ENCODE measurements at places on chromosomes 13 and 19.

DNA sequence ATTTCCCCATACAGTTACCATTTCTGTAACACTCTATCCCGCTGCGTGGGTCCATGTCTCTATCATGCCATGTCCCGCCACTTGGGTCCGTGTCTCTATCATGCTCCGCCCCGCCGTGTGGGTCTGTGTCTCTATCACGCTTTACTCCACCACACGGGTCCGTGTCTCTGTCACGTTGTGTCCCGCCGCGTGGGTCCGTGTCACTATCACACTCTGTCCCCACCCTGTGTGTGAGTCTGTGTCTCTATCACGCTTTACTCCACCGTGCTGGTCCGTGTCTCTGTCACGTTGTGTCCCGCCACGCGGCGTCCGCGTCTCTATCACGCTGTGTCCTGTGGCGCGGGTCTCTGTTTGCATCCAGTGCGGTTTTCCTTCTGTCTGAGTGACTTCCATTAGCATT lies 11.6 kb downstream of the ADPRHL1 start:
- no peak for DNase-seq

DNA sequence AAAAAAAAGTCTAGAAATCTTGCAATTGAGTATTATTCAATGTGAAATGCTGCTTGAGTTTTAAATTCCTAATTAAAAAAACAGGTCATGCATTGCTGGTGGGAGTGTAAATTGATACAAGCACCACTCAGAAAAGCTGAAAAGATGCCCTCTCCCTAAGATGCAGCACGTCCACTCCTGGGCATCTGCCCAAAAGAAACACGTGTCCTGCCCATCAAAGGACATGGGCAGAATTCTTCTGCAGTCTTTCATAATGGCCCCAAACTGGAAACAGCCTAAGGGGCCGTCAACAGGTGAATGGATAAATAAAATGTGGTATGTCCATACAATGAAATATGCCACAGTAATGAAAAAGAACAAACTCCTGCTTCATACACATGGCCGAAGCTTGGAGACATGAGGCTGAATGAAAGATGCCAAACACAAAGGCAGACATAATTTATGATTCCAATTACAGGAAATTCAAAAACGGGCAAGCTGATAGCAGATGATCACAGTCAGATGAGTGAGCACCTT lies 7.8 kb downstream of the POU2F2 start:
- DNase-seq, result no peak

GRCh38 chr13:25677956-25678355 lies 306.2 kb downstream of the ATP8A2 start:
- DNase-seq, result no peak

DNA sequence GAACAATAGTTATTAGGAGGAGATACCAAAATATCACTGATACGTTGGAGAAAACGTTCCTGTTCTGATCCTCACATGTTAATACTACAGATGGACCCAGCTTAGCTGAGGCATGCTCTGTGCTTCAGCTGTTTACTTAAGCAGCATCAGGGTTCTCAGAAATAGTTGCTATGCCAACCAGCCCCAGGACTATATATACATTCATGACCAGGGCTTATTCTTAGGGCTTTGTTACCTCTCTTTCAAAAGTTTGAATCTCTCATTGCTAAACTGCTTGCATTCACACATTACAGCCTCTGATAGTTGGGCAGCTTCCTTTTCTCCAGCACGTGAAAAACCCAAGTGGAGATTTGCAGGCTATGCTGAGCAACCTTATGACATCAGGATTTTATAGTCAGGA lies 800.4 kb downstream of the DIAPH3 start:
- DNase-seq, result no peak

GRCh38 chr19:46435009-46435408 lies 6.3 kb upstream of the PNMA8C start:
- DNase-seq, result no peak

DNA sequence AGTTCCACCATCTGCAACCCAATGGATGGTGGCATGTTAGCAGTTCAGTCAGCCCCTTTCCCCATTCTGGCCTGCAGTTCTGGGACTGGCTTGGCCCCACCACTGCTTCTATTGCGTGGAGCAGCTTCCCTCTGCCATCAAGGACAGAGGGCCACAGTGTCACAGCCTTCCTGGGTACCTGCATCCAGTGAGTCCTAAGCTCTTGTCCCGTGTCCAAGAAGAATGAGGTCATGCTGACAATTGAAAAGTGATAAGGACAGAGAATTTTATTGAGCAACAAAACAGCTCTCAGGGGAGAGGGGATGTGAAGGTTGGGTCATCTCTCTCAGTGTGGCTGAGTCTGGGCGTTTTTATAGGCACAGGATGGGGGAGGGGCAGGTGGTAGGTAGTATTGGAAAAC lies 33.5 kb upstream of the SIN3B start:
- no peak for DNase-seq

DNA sequence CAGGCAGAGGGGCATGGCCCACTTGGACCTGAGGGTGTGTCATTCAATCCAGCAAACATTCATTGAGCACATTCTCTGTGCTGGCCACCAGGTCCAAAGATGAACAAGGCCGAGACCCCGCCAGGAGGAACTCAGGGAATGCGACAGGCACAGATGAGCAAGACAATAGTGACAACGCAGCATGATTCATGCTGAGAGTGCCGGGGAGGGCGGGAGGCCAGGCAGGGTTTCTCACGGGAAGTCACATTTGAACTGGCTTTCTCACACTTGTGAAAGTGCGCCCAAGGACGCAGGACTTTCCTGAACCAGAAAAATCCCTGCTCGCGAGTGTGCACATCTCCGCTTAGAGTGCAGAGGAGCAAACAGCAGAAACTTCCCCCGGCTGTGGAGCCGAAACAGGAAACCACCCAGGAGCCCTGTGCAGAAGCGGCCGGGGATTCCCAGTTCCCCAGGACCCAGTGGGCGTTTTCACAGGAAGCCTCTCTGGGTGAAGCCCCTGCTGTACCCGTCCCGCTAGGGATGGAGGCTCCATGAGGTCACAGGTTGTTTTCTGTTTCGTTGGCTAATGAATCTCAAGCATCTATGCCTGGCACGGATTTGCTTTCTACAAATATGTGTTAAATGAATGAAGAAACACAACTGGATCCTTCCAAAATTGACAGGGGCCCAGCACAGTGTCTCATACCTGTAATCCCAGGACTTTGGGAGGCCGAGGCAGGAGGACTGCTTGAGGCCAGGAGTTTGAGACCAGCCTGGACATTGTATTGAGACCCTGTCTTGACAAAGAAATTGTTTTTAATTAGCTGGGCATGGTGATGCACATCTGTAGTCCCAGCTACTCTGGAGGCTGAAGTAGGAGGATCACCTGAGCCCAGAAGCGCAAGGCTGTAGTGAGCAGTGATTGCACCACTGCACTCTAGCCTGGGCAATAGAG lies 68.4 kb upstream of the TM9SF2 start:
- DNase-seq, result peak; percentile 76

DNA sequence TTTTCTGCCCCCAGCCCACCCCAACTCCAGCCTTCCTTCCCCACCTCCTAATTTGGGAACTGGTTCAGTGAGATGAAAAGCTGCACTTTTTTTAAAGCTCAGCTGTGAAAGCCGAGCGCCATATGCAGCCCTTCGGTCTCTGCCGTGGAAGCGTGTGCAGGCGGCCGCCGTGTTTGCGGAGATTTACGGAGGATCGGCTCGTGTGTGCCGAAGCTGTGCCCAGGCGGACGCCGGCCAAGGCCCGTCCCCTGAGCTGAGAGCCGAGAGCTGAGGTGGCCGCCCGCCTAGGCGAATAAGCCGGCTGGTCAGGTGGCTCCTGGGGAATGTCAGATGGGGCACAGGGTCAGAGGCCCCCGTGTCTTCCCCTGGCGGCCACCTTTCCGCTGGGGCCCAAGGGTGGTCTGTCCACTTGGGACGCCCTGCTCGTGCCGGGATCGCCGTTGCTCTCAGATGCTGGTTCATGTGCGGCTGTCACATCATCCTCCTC lies 78.7 kb downstream of the ZNF536 start:
- no peak for DNase-seq

DNA sequence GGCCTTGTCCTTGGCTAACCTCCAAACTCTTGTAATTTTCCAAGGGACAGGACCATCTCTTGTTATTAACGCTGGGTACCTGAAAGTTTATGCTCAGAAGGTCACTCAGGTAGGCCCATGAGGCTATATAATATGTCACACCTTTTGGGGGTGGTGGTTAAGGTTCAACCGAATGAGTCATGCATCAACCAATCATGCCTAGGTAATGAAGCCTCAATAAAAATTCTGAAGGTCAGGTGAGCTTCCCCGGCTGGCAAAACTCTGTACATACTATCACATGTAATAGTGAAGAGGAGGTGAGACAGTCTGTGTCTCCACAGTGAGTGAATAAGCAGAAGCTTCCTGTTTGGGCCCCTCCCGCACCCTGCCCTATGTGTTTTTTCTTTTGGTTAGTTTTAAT lies 424.9 kb downstream of the PCDH17 start:
- DNase-seq, result no peak

GRCh38 chr19:35143231-35143715 lies at the start of gene FXYD7:
Gene FXYD7 (plus strand): TSS chr19:35143255. CDS start chr19:35143334, 79 bp downstream.
- no peak for DNase-seq

GRCh38 chr19:12932392-12933286 lies 872 bp downstream of the FARSA start:
- DNase-seq, result no peak

DNA sequence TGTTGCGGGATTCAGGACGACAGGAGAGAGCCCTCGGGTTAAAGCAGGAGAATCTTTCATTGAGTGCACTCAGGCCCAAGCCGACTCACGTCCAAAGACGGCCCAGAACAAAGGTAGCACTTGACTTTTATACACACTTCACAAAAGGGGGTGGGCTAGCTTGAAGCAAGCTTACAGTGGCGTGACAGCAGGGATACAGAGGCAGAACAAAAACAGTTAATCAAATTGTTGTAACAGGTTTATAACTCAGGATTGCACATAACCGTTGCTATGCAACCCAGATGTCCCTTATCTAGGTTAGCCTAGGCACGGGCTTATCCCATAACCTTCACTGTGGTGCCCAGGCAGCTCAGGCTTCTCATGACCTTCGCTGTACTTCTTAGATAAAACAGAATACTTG lies 2.0 kb downstream of the MED25 start:
- DNase-seq, result no peak

DNA sequence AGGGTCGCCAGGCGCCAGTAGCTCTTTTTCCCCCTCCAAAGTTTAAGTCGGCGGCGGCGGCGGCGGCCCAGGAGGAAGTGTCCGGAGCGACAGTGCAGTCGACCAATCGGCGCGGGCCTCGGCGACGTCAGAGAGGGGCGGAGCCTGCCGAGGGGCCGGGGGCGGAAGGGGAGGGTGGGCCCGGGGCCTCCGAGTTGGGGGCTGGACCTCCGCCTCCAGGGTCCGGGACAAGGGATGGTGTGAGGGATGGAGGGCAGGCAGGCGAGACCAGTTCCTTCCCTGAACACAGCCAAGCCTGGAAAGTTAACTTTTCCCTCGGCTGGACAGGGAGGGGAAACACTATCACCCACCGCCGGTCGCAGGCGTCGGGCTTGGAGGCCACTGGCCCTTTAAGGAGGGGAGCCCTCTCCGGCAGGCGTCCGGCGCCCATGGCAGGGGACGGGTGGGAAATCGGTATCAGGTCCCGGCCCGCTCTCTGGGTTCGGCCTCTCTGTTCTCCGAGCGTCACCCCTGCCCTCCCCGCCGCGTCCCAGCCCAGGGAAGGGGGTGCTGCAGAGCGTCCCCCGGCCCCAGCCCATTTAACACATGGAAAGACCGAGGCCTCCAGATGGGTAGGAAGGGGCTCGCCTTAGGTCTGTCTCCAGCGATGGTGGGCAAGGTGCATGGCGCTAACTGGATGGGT lies at the start of gene PRKD2:
Gene PRKD2 (minus strand): TSS at position 81 of the 682 bp plus-strand sequence. CDS start 744 bp downstream, outside the sequence.
- DNase-seq, result peak; percentile 83

Measured in activated CD4-positive, alpha-beta T cell treated with anti-CD3 and anti-CD28 coated beads, Interleukin-2, amount 50 U/mL, for 4 hours (primary cell).